ENCODE measurements at places on chromosomes 12 and 14.

- peak; percentile 77 for DNase-seq
Measured at GRCh38 chr14:50321009-50321660, 9.0 kb downstream of the DMAC2L start.

GRCh38 chr12:118880720-118881493, 100.4 kb upstream of the SRRM4 start:
- DNase-seq, result no peak

DNA sequence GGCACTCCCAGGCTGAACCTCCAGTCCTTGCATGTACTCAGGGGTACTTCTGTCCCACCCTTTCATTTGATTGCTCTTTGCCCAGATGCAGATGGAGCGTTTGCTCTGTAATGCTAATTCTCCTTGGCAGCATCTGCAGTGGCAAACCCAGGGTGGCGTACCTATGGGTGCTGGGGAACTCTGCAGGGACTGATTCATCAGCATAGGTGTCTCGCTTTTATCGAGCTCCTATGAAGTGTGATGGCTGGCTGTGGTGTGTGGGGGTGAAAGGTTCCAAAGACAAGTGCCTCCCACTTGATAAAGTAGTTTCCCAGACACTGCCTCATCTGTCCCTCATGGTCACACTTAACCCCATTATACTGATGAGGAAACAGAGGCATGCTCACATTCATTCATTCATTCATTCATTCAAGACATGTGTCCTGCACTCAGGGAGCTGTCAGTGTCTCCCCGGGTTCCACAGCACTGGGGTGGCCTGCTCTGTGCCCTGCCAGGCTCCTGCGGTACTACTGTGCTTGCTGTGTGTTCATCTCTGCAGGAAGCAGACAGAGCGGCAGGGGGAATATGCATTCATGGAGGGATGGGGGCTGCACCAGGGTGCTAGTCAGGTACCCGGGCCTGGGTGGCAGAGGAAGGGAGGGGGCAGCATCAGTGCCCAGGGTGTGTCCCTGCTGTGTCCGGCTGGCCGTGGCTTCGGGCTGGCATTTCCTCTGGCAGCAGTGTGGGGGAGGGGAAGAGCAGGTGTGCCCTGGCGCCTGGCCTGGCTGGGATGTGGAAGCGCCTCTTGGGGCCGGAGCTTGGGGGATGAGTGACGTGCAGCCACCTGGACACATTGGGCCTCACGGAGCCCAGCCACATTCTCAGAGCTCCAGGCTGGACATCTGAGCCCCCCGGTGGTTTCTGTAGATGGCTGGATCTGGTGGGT, 110.9 kb downstream of the TSPAN9 start:
- DNase-seq, result no peak

- DNase-seq, result no peak
Measured at GRCh38 chr12:1515428-1515827, 79.0 kb downstream of the FBXL14 start.

DNA sequence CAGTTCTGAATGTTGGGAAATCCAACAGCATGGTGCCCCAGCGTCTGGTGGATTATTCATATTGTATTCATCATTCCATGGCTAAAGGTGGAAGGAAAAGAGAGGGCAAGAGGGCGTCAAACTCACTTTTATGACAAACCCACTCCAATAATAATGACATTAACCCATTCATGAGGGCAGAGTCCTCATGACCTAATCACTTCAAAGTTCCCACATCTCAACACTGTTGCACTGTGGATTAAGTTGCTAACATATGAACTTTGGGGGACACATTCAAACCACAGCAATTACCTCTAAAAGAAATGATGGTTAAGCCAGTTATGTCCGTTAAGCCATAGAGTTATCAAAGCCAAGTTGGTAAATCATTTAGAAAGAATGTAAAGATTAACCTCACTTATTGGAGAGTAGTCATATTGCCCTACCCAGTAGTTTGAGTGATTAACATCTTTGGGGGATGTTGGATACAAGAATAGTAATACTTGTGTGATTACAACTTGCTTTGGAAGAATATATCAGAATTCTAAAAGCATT, 212.4 kb upstream of the FLRT2 start:
- DNase-seq, result no peak

DNA sequence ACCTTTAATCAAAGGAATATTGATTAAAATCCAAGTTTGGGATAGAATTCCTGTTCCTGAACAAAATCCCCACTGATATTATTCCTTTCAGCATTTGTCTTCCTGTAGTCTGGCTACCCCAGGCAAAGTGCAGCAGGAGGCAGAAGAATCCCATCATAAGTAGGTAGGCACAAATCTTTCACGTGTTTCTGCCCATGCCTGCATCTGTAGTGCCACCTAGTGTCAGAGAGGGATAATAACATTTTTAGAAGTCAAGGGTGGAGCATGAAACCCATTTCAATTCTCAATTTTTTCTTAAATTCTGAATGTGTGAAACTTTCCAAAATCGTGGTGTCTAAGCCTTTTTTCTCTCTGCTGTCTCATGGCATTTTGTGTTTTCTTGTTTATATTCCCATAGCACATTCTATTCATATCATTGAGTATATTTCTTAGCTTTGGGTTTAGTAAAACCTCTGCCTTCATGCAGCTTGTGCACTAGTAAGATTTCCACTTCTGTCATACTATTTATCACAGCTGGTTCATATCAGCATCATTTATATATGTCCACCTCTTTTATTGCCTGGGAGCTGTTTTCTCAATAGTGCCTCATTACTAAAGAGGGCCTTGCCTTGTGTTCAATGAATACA, 47.8 kb upstream of the RERG start:
- DNase-seq, result peak; percentile 53

- no peak for DNase-seq
Measured at GRCh38 chr12:27595231-27595642, 71.2 kb downstream of the PPFIBP1 start.

DNA sequence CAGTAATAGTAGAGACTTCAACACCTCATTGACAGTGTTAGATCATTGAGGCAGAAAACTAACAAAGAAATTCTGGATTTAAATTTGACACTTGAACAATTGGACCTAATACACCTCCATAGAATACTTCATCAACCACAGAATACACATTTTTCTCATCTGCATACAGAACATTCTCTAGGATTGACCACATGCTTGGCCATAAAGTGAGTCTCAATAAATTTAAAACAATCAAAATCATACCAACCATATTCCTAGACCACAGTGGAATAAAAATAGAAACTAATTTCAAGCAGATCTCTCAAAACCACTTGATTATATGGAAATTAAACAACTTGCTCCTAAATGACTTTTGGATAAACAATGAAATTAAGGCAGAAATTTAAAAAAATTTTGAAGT, 82.3 kb downstream of the SLC38A4 start:
- no peak for DNase-seq

- DNase-seq, result no peak
Measured at GRCh38 chr12:26846416-26846815, 13.4 kb upstream of the ITPR2 start.

GRCh38 chr12:31650918-31651317, 8.6 kb upstream of the ETFBKMT start:
- no peak for DNase-seq

GRCh38 chr14:77290705-77291104, 19.7 kb upstream of the NGB start:
- no peak for DNase-seq

DNA sequence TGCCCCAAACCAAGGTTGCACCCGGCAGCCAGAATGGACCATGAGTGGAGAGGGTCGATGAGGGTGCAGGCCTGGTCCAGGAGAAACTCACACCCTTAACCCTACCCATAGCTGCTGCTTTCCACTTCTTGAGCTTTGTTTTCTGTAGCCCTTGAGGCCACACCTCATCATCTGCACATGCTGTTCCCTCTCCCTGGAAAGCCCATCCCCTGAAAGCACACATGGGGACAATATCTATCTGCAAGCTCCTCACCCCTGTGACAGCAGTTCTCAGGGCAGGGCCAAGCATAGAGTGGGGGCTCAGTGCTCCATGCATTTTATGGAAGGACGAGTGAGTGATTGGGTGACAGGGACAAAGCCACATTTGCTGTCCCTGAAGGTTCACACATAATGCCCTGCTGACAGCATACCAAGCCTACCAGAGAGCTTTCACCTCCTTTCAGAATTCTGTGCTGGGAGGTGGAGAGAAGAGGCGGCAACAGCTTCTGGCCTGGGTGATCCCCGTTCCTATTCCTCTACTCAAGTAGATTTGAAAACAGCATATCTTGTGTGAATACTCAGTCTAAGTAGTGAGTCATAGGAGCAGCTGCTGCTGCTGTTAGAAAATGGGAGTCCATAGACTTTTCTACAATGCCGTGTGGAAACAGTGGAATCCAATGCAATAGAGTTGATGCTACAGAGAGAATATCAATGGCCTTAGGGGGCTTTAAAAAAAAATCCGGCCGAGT, 44.6 kb downstream of the SRGAP1 start:
- DNase-seq, result no peak

DNA sequence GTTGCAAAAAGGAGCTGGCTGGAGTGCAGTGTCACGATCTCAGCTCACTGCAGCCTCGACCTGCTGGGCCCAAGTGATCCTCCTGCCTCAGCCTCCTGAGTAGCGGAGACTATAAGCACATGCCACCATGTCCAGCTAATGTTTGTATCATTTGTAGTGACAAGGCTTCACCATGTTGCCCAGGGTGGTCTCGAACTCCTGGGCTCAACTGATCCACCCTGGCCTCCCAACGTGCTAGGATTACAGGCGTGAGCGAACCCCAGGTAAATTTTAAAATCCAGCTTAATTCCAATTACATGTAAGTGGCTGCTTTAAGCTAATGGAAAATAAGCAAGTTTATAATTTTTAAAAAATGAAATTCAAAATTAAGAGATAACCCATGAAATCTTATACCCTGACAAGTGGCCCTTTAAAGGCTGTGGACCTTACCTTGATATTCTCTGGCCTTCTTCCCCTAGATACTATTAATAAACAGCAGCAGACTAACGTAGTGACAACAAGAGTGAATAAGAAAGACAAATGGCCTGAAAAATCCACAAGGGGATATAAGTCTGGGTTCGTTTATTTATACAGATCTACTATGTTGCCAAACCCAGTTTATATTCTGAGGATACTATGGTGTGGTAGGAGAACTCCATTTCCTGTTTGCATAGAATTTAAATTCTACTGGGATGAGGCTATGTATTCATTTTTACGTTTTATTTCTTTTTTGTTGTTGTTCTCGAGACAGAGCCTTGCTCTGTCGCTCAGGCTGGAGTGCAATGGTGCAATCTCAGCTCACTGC, 25.6 kb upstream of the SLC2A3 start:
- no peak for DNase-seq

- DNase-seq, result no peak
Measured at GRCh38 chr14:102333390-102333789, 13.8 kb downstream of the ZNF839 start.

GRCh38 chr14:82830596-82830995, 1296.9 kb upstream of the SEL1L start:
- DNase-seq, result no peak

DNA sequence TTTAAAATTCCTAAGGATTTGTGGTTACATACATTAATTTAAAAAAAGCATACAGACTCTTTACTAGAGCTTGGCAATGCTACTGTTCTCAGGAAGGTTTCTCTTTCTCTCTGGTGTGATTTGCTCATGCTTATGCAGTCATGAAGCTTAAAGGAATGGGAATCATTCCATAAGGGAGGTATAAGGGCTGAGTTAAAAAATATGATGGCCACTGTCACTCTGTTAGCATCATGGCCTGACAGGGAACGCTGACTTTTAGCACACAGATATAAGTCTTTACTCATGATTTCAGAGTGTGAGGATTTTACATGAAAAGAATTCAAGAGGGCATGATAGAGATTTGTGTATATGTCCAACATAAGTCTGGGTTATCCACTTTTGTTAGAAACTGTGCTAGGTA, 3.8 kb downstream of the MYF5 start:
- no peak for DNase-seq

- DNase-seq, result no peak
Measured at GRCh38 chr12:12915656-12916055, 24.3 kb downstream of the GPRC5A start.

DNA sequence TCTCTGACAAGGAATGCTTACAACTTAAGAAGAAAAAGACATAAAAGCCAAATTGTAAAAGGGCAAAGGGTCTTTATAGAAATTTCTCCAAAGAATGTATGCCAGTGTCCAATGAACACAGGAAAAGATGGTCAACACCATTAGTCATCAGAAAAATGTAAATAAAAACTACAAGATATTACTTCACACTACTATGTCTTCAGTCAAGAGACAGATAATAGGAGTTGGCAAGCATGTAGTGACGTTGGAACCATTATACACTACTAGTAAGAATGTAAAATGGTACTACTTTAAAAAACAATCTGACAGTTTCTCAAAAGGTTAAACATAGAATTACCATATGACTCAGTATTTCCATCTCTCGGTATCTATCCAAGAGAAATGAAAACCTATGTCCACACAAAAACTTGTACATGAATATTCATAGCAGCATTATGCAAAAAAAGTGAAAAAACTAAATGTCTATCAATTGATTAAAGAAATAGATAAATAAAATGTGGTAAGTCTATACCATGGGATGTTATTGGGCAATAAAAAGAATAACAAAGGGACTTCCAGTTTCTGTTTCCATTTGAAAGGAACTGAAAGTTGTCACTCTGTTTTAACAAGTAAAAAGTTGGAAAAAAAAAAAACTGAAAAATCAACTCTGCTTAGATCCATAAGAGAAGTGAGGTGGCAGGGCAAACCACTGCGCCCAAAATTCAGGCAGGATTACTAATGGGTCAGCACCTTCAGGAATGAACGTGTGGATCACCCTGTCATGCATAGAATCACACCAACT, 69.8 kb downstream of the ALG10B start:
- no peak for DNase-seq

DNA sequence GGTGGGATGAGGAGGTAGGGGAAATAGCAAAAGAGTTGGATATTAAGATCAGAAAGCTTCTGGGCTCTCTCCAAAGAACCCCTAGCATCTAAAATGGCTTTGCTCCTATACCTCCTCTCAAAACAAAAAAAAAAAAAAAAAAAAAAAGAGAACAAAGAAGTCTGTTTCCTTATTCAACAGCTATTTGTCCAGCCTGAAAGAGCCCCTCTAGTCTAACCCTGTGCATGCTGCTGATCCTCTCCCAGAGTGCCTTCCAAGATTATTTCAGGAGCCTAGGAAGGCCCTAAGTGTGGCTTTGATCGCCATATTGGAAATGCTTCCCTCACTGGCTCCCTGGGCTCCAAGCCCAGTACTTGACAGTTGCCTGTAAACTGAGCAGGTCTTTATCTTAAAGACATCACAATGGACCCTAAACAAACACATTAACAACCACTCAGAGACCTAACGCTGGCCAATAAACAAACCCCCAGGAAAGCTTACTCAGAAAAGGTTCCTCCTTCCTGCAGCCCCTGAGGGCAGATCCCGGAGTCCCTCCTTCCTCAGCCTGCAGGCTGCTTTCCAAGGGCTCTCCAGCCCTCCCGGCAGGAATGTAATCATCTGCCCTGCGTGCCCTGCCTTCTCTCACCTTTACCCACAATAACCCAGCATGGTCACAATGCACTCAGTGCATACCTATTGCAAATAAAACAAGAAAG, 17.4 kb upstream of the COL2A1 start:
- no peak for DNase-seq

DNA sequence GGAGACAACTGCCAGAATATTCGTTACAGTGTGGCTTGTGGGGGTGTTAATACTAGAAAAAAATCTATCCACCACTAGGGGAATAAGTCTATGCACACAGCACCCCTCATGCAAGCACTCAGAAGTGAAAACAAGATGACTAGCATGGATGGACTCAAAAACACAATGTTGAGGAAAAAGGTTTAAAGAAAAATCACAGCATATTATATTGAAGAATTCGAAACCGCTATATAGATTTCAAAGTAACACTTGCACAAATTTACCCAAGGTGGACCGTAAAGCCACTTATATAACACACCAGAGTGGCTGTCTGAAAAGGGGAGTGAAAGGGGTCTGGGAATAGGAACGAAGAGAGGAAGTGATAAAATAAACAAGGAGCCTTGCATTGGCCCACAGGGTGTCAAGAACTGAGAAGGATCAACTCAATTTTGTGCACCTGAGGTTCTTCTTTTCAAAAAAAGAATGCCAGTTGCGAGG, 544 bp downstream of the ABCD4 start:
- DNase-seq, result peak; percentile 43
